Fibroblast of skin of left biceps (primary cell): ENCODE measurements at places on chromosomes 7 and 10.
A peak's percentile ranks its signal among the peaks of the same experiment; 100 is the strongest.

- no peak for DNase-seq
Observed at GRCh38 chr10:113095419-113096127, 145.5 kb downstream of the TCF7L2 start.

DNA sequence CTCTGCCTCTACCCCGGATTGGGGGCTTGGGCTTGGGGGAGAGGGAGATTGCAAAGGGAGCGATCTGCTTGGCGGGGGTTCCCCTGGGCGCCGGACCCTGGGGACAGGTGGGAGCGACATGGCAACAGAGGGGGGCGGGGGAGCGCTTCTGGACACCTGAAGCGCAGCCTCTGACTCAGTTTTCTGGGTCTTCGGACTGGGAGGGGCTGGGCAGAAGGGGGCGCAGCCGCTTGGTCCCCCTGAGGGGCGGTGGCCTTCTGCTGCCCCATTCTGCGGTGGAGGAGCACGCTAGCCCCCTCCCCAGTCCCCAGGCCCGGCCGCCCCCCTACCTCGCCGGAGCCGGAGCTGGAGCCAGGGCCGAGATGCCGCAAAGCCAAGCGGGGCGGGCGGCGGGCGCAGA lies 380 bp downstream of the NAT16 start:
- DNase-seq: no peak

- DNase-seq: no peak
Observed at GRCh38 chr10:1424648-1425047, 312.7 kb downstream of the ADARB2 start.

DNA sequence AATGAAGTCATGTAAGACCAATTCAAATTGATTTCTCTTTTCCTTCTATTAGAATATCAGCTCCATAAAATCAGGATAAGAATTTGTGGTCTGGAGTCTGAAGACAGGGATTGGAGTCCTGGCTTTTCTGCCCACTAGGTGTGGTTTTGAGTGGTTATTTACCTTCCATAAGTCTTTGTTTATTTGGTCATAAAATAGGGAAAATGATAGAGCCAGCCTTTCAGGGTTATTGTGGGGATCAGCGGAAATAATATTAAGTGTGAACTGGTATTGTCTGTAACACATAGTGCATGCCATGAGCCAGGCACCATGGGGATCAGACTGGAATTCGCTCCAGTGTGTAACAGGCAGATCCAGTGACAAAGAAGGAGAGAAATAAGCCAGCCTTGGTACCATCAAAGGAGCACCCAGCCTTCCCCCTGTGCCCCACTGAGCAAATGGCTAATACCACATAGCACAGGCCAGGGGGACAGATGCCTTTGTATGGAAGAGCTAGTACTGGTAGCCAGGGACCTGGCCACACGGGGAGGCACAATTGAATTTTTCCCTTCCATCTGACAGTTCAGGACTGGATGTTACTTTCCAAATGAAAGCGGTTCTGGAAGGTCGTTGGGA lies 509.7 kb upstream of the PODXL start:
- DNase-seq: no peak

DNA sequence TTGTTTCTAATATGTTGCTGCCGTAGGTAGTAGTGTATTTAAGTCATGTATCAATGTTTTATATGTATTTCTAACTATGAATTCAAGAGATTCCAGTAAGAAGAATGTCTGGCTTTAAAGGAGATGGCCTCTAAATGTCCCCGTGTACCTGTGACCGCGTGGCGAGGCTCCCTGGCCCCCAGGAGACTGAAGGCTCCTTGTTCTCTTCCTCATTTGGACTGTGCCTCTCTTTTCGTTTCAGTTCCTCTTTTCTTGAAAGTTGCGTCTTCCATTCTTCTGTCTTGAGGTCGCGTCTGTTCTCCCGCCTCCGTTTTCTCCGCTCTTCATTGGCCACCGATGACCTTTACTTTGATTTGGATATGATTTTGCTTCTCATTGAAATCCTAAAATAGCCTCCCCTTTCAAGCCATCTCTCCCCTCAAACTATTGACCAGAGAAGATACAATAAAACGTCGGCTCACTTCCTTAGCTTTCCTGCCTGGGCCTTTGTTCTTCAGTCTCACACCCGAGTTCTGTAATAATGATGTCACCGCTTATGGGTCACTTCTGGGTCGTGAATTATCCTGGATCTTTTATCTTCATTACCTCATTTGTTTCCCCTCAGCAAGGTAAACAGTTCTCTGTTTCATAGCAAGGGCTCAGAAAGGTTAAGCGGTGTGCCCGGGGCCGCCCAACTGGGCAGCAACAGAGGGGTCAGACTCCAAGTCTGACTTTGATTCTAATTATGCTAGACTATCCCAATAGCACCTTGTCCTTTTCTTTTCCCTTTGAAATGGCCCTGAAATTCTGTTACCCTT lies 28.7 kb downstream of the WIPI2 start:
- DNase-seq: no peak

- DNase-seq: peak; percentile 69
Observed at GRCh38 chr7:25009257-25009656, 29.3 kb upstream of the OSBPL3 start.

- DNase-seq: no peak
Observed at GRCh38 chr10:65142641-65143435, 1621.6 kb downstream of the REEP3 start.

DNA sequence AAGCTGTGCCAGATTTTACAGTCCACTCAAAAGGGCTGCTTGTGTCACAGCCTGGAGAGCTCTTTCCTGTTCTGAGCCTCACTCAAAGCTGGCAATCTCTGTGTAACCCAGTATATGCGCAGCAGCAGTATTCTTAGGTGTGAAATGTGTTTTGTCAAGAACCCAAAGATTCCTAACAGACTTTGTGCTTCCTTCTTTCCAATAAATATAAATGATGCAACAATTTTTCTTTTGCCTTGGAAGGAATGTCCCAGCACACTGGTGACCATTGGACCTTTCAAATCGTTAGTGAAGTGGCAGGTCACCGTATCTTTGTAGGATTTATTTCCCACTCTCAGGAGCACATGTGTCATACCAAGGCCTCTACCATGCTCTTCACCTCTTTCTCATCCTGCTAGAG lies 5.6 kb upstream of the ZC3HAV1 start:
- DNase-seq: no peak

DNA sequence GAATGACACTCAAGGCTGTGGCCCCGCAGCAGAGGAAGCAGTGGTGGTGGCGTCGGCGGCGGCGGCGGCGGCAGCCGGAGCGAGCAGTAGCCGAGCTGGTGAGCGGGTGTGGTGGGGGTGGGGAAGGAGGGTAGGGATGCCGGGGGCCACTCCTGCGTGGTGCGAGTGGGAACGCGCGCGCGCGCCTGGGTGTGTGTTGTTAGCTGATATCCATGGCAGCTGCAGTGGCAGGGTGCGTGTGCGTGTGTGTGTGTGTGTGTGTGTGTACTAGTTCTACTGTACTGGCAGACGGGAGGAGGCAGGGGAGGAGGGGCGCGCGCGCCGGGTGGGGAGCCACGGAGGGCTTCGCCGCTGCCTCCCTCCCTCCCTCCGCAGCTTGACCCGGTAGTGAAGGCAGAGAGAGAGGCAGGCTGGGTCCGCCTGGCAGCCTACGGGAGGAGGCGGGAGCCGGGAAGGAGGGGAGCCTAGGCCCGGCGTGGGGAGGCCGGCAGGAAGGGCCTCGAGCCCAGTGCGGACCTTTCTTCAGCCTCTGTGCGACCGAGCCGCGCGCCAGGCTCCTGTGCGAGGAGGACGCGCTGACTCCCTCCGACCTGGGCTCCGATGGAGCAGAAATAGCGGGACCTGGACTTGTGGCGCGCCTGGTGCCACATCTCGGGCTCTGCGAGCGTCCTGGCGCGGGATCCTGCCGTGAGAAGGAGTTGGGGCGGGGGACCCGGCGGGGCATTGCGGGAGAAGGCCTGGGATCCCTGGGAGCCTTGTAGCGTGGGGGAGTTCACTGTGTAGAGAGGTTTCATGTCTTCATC lies at the start of gene MAGI2:
Gene MAGI2 (minus strand): TSS at position 110 of the 803 bp plus-strand sequence. CDS start 347 bp downstream, outside the sequence.
- peak; percentile 53 for DNase-seq

- DNase-seq: no peak
Observed at GRCh38 chr10:18880530-18880929, 168.1 kb upstream of the MALRD1 start.

DNA sequence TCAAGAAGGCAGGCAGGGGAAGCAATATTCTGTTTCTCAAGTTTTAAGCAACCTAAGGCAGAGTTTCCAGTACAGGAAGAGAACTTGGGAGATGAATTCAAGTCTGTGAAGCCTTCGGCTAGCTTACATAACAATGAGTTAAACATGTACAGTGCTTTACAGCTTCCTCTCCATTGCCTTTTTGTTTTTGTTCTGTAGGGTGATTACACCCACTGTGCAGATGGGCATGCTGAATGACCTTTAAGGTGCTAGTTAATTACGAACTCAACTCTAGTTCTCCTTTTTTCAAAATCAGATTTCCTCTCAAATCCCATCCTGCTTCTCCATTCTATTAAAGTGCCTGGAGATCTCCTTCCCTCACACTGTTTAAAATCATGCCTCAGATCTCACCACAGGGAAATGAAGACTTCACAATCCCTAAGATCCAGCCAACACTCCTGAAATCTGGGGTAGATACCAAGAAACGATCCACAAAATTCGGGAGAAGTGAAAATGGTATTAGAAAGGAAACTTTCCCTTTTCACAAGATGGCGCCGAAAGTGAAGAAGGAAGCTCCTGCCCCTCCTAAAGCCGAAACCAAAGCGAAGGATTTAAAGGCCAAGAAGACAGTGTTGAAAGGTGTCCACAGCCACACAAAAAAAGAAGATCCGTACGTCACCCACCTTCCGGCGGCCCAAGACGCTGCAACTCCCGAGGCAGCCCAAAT lies 16.8 kb upstream of the MSMB start:
- DNase-seq: no peak

DNA sequence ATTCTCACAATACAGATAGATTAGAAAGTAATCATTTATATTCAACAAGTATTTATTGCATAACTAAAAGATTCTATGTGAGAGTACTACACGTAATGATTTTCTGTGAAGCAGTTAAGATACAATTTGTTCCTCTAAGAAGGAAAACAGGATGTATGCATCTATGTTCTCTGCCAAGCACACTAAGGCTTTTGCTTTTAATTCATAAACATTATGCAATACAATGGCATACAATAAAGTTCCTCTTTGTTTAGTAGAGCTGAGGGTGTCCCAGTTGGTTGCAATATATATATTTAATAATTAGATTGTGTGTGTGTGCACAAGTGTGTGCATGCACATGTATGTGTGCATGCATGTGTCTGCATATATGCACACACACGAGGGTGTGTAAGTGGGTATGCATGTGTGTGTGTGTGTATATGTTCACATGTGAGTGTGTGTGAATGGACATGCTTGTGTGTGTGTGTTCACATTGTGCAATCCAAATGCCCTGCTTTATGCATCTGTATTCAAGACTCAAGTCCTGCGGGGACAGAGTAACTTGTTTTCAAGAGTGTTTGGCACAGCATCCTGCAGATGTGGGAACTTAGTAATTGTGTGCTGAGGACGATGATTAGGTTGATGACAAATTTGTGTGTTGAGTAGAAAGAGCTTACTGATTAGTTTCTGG lies 481.5 kb upstream of the KLF6 start:
- DNase-seq: no peak

- no peak for DNase-seq
Observed at GRCh38 chr7:103811290-103811689, 178.2 kb downstream of the RELN start.

GRCh38 chr7:111801277-111801676 lies 239.0 kb upstream of the IMMP2L start:
- DNase-seq: peak; percentile 55

DNA sequence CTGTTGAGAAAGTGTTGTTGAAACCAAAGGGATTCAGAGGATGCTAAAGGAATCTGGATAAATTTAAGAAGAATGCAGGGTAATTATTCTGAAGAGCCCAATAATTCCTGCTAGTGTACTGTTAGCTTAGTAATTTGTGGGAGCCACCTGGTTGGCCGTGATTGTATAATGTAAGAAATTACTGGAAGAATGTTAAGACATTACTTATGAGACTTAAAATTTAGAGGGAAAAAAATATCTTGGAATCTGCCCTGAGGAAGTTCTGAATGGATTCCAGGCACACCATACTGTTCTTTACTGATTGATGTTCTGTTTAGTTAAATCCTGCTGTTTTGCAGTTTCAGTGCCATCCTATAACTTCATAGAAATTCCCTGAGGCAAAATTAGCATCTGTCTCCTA lies 155.0 kb upstream of the RHOBTB1 start:
- no peak for DNase-seq

GRCh38 chr7:93851536-93851935 lies 39.0 kb downstream of the TFPI2 start:
- no peak for DNase-seq

- DNase-seq: no peak
Observed at GRCh38 chr7:2732388-2732787, 44.4 kb downstream of the AMZ1 start.

DNA sequence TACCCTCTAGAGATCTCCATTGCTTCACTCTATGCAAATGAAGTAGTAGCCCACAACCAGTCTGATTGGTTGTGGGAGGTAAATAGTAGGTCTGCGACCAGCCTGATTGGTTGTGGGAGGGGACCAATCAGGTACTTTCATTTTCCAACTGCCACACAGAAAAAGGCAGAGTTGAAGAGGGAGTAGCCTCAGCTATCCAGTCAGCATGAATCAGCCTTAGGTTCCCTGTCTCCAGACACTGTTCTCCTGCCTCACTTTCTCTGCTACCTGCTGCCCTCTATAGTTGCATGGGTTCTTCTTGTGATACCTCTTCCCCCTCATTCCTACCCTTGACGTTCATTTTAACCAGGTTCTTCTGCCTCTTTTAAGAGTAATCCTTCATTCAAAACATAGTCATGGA lies 114.5 kb upstream of the LYZL1 start:
- no peak for DNase-seq

DNA sequence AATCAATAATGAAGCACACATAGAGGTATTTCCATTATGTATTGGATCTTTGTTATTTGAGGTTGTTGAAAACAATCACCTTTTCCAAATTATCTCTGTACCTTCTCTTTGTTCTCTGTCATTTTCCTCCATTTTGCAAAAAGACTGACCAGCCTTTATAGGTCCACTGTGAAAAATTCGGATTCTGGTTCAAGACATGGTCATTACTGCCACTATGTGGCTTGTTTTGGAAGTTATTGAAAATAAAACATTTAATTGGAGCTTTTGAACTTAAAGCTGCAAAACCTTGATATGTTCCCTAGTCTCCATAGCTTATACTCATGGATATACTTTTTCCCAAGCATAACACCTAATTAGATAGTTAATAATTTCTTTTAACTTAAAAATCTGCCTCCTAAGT lies 1094.4 kb downstream of the NRG3 start:
- DNase-seq: no peak

GRCh38 chr10:33862536-33863105 lies 528.2 kb upstream of the NRP1 start:
- DNase-seq: no peak

- DNase-seq: no peak
Observed at GRCh38 chr10:100506596-100507356, 12.9 kb downstream of the SEC31B start.

- DNase-seq: no peak
Observed at GRCh38 chr7:120014925-120015465, 258.0 kb upstream of the KCND2 start.
